Activated CD8-positive, alpha-beta memory T cell treated with anti-CD3 and anti-CD28 coated beads, Interleukin-2, amount 10 ng/mL, durations not matched to agents 7 days and 5 days (primary cell): ENCODE measurements at places on chromosomes 6 and 20.

DNA sequence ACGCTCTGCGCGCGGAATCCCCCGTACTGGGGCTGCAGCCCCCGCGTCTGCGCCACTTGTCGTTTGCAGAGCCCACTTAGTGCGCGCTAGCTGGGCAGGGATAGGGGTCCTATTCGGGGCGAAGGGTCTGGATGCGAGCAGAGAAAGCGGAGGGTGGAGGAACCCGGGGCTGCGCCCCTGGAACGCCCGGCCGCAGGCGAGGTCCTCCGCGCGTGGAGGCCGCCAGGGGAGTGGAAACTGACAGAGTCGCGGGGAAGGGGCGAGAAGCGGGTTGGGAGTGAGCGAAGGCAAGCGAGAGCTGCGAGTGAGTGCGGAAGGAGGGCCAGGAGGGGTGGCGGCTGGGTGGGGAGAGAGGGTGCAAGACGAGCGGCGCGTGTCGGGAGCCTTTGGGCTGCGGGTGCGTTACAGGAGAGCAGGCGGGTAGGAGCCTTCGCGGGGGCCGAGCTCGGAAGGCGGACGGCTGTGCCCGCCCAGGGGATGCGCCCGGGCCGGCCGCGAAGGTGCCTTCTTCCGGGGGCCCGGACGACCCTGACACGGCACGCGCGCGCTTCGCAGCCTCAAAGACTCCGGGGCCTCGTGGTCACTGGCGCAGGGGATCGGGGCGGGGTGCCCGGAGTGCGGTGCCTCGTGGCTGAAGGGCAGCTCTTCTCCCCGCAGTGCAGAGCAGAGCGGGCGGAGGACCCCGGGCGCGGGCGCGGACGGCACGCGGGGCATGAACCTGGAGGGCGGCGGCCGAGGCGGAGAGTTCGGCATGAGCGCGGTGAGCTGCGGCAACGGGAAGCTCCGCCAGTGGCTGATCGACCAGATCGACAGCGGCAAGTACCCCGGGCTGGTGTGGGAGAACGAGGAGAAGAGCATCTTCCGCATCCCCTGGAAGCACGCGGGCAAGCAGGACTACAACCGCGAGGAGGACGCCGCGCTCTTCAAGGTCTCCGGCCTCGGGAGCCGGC, 1.2 kb downstream of the IRF4 start:
- peak overlapping the region; percentile 95 for H3K27ac ChIP-seq
- H3K4me1 ChIP-seq = peaks cover 62% of the 10 kb centered on the region
- peak; percentile 69 for DNase-seq
- H3K36me3 ChIP-seq = peaks cover 43% of the 10 kb centered on the region

GRCh38 chr20:39904476-39905112, 784.4 kb downstream of the MAFB start:
- no peak overlapping the region for H3K4me3 ChIP-seq
- no peak overlapping the region for H3K27ac ChIP-seq
- no peaks in the 10 kb centered on the region for H3K36me3 ChIP-seq
- DNase-seq = no peak

GRCh38 chr20:62138204-62138543, 5.0 kb downstream of the PSMA7 start:
- peaks cover 44% of the 10 kb centered on the region for H3K4me1 ChIP-seq
- H3K27ac ChIP-seq = no peak overlapping the region
- peaks cover 54% of the 10 kb centered on the region for H3K36me3 ChIP-seq
- no peaks in the 10 kb centered on the region for H3K27me3 ChIP-seq
- no peak for DNase-seq

GRCh38 chr6:140660295-140660694, 1285.8 kb upstream of the CITED2 start:
- no peaks in the 10 kb centered on the region for H3K4me1 ChIP-seq
- DNase-seq = no peak
- no peak overlapping the region for H3K27ac ChIP-seq
- H3K36me3 ChIP-seq = no peaks in the 10 kb centered on the region
- no peak overlapping the region for H3K4me3 ChIP-seq
- peaks cover 8% of the 10 kb centered on the region for H3K27me3 ChIP-seq

GRCh38 chr6:74366634-74367033, 670.6 kb downstream of the CD109 start:
- H3K4me3 ChIP-seq = no peak overlapping the region
- H3K27me3 ChIP-seq = no peaks in the 10 kb centered on the region
- no peaks in the 10 kb centered on the region for H3K4me1 ChIP-seq
- DNase-seq = no peak
- no peaks in the 10 kb centered on the region for H3K36me3 ChIP-seq
- no peak overlapping the region for H3K27ac ChIP-seq

DNA sequence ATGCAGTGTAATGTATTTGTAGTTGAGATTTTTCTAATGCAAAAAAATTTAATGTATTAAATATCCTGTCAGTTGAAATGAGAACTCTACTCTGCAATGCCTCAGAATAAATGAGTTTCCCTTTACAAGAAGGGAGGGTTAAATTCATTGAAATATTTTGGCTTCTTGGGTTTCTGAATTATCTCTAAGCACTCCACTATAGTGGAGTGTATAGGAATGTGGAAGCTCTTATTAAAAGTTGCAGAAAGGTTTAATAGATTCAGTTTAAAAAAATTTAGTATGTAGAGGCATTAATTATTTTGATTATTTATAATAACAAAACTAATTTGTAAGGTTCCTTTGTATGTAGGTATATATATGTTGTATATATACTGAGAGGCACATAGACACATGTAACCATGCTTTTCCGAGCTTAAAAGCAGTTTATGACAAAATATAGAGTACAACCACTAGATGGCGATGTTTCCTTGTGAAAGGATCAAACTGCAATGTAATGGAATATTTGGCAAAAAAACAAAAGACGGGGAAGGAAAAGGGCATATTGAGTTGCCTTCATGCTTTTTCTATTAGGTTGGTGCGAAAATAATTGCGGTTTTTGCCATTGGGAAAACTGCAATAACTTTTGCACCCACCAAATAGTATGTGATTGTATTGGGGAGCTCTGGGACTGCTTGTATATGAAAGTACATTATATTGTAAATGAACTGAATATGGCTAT, 144.2 kb downstream of the MYO6 start:
- no peaks in the 10 kb centered on the region for H3K4me1 ChIP-seq
- no peak overlapping the region for H3K4me3 ChIP-seq
- no peak for DNase-seq
- H3K27ac ChIP-seq = no peak overlapping the region

- peak overlapping the region; percentile 96 for H3K27ac ChIP-seq
- DNase-seq = no peak
- no peaks in the 10 kb centered on the region for H3K27me3 ChIP-seq
- peak overlapping the region; percentile 84 for H3K4me3 ChIP-seq
- peaks cover 71% of the 10 kb centered on the region for H3K4me1 ChIP-seq
These were observed 6.0 kb upstream of the ARMC12 start for GRCh38 chr6:35730745-35731413.

DNA sequence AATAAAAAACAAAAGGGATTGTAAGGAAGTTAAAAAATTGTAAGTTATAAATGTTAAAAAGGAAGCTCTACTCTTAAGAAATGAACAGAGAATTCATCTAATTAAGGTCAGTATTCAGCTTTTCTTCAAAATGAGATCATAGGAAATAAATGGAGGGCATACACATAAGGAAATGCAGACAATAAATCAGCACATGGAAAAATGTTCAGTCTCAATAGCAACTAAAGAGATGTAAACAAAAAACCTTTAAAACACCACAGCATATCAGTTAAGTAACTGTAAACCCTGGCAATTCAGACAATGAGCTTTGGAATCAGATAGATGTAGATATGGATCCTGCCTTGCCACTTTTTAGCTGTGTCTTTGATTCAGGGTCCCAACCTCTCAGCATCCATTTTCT, 24.0 kb upstream of the CLIC5 start:
- DNase-seq = no peak
- no peak overlapping the region for H3K27ac ChIP-seq
- no peaks in the 10 kb centered on the region for H3K27me3 ChIP-seq
- peaks cover 3% of the 10 kb centered on the region for H3K4me1 ChIP-seq
- H3K4me3 ChIP-seq = no peak overlapping the region
- H3K36me3 ChIP-seq = no peaks in the 10 kb centered on the region

DNA sequence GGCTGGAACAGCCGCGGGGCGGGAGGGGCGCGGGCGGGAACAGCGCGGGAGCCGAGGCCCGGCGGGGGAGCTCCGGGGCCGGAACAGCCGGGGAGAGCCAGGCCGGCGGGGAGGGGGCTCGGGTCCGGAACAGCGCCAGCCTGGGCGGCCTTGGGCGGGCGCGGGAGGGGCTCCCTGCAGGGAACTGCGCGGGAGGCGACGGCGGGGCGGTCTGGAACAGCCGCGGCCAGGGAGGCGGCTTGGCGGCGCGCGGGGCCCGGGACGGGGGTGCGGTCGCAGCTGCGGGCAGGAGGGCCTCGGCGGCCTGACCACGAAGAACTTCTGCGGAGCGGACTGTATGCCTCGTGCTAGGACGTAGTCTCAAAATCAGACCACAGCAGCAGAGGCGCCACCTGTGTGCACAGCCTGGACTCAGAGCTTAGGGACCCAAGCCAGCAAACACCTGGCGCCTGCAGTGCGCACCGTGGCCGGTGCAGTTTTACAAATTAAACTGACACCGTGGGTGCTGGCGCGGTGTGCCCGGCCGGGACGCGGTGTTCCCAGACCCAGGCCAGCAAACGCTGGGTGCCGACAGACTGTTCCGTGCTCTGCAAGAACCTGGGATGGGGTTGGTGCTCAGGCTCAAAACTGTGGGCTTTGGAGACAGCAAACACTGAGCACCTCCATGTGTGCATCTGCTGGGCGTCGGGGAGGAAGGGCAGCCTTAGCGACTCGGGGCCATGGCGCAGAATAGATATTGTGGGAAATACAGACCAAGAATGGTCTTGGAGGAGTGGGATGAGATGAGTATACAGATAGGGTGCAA, 572 bp downstream of the ZNF341 start:
- peak overlapping the region; percentile 80 for H3K27ac ChIP-seq
- H3K27me3 ChIP-seq = no peaks in the 10 kb centered on the region
- H3K4me3 ChIP-seq = peak overlapping the region; percentile 85
- peaks cover 27% of the 10 kb centered on the region for H3K4me1 ChIP-seq

- no peaks in the 10 kb centered on the region for H3K36me3 ChIP-seq
- no peak overlapping the region for H3K4me3 ChIP-seq
These were observed 406.6 kb upstream of the EPHA7 start for GRCh38 chr6:93825950-93826349.

GRCh38 chr6:26543953-26544352, 5.8 kb downstream of the HMGN4 start:
- peaks cover 44% of the 10 kb centered on the region for H3K36me3 ChIP-seq
- no peaks in the 10 kb centered on the region for H3K27me3 ChIP-seq
- no peak overlapping the region for H3K4me3 ChIP-seq

DNA sequence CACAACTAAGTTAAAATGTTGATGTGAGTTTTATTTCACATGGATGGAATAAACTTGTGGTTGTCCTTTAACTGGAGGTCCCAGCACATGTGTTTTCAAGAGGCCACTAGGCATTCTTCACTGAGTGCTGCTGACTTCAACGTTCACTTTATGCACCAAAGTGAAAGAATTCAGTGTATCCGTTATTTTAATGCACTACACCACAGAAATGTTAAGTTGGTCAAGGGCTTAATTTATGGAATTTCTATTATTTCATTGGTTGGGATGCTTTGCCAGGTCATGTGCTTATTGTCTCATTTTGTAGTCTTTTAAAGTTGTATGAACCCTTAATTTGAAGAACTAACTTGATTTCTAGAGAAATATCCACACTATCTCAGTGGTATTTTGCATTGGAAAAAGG, 106.4 kb downstream of the PPP1R14C start:
- no peak overlapping the region for H3K27ac ChIP-seq
- peaks cover 6% of the 10 kb centered on the region for H3K36me3 ChIP-seq
- H3K4me1 ChIP-seq = peaks cover 17% of the 10 kb centered on the region
- DNase-seq = no peak
- peaks cover 30% of the 10 kb centered on the region for H3K27me3 ChIP-seq
- H3K4me3 ChIP-seq = no peak overlapping the region

DNA sequence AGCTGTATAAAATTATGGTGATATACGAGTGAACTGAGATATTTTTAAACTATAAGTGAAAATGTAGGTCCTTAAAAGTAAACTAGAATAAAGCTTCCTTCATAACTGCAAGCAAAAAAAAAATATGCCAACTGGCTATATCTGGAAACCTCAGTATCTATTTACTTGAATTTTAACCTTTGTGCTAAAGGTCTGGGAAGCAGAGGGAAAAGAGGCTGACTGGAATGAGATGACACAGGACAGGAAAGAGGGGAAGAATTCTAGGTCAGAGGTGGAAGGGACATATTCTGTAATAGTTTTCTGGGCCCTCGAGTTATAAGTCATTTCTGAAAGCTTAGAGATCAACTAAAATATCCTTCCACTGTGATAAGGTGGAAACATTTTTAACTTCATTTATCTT, 46.8 kb downstream of the AIG1 start:
- no peak overlapping the region for H3K27ac ChIP-seq
- no peaks in the 10 kb centered on the region for H3K4me1 ChIP-seq
- no peak for DNase-seq
- no peak overlapping the region for H3K4me3 ChIP-seq

GRCh38 chr6:17298257-17298656, 17.1 kb downstream of the RBM24 start:
- H3K36me3 ChIP-seq = no peaks in the 10 kb centered on the region
- no peak overlapping the region for H3K27ac ChIP-seq
- no peak for DNase-seq
- no peaks in the 10 kb centered on the region for H3K4me1 ChIP-seq
- H3K27me3 ChIP-seq = no peaks in the 10 kb centered on the region

- H3K27me3 ChIP-seq = peaks cover 6% of the 10 kb centered on the region
- no peak for DNase-seq
- no peak overlapping the region for H3K27ac ChIP-seq
- H3K36me3 ChIP-seq = no peaks in the 10 kb centered on the region
- no peaks in the 10 kb centered on the region for H3K4me1 ChIP-seq
- H3K4me3 ChIP-seq = no peak overlapping the region
These were observed 99.8 kb downstream of the OPRM1 start for GRCh38 chr6:154138793-154139192.

DNA sequence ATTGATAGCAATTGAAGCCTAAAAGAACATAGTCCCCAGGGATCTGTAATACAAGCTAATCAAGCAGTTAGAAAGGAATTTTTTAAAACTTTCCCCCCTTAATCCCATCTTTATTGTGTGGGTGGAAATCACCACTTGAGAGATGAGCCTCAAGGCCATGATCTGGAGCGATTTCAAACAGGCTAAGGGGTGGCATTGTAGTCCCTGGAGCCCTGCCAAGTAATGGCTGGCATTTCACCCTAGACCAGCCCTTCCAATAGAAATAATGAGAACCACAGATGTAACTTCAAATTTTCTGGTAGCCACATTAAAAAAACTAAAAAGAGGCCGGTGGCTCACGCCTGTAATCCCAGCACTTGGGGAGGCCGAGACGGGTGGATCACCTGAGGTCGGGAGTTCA, 46.9 kb downstream of the PRDM1 start:
- peaks cover 31% of the 10 kb centered on the region for H3K4me1 ChIP-seq
- no peak for DNase-seq
- H3K36me3 ChIP-seq = peaks cover 4% of the 10 kb centered on the region
- H3K27me3 ChIP-seq = no peaks in the 10 kb centered on the region
- no peak overlapping the region for H3K27ac ChIP-seq
